Frontal cortex (tissue), 4 donors: ENCODE measurements at places on chromosomes 13 and 19.

DNA sequence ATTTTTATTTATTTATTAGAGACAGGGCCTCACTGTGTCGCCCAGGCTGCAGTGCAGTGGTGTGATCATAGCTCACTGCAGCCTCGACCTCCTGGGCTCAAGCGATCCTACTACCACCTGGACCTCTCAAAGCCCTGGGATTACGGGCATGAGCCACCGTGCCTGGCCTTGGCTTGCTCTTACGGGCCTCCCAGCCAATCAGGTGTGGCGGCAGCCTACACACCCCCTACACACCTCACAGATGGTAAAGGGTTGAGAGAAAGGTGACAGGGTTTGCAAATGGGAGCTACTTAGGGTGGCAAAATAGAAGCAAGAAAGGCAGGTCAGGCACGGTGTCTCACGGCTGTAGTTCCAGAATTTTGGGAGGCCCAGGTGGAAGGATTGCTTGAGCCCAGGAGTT, 1.0 kb upstream of the ZBTB32 start:
- DNase-seq: no peak

GRCh38 chr13:76387566-76387965, 498.6 kb downstream of the KCTD12 start:
- no peak for DNase-seq

DNA sequence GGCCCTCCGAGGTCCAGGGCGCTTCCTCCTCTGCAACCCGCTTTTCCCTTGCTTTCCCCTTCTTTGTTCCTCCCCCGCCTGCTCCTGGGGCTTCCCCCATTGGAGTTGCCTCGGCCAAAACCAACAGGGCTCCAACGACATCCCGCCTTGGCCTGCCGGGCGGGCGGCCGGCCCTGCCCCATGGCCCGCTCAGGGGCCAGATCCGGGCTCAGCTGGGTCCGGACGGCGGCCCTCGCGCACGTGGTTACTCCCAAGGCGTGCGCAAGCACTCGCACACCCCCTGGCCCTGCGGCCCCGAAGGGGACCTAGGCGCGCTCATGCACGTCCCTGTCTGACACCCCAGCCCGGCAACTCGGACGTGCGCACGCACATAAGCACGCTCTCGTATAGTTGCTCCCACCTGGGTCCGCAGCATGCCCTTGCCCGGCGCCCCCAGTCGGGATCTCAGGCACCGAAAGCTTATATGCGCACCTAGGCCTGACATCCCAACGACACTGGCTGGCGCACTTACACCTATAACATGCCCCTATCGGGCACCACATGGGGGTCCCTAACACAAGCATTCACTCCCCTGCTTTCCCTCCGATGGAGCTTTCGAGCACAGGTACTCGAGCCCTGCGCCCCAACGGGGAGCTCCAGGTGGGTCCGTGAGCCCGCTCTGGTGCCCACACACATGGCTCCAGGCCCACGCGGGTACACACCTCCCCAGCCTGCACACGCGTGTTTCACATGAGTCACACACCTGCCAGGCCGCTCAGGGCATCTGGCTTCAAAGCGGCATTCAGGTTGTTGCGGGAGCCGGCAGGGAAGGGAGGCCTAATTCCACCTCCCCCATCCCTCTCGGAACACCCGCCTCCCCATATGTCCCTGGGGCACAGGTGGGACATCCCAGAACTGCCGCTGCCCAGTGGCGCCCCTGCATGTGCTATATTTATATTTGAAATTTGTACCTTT, 15.0 kb downstream of the NFIX start:
- no peak for DNase-seq

- no peak for DNase-seq
Observed at GRCh38 chr13:43911871-43912270, 32.2 kb downstream of the LACC1 start.

- DNase-seq: peak; percentile 4
Observed at GRCh38 chr13:105202354-105202753, 1333.1 kb downstream of the EFNB2 start.

GRCh38 chr19:33890569-33890968, 93.9 kb downstream of the KCTD15 start:
- no peak for DNase-seq

GRCh38 chr13:49113526-49114286, 106.4 kb upstream of the MLNR start:
- DNase-seq: no peak

DNA sequence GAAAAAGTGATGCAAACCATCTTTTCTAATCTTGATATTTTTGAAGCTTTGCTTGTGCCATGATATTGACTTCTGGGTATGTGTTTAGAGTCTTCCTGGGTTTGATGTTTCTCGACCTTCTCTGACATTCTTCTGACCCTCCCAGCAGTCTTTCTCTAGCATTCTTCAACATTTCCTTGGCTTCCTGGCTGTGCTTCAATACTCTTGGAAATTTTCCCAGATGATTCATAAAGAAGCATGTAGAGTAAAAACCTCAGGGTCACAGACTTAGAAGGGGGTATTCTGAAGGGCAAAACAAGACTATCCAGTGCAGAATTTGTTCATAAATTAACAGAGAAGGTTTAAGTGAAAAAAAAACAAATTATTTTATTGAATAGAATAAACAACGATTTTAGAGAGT, 946.3 kb upstream of the PCDH9 start:
- DNase-seq: no peak

GRCh38 chr13:41107104-41107571, 25.5 kb downstream of the KBTBD6 start:
- no peak for DNase-seq

DNA sequence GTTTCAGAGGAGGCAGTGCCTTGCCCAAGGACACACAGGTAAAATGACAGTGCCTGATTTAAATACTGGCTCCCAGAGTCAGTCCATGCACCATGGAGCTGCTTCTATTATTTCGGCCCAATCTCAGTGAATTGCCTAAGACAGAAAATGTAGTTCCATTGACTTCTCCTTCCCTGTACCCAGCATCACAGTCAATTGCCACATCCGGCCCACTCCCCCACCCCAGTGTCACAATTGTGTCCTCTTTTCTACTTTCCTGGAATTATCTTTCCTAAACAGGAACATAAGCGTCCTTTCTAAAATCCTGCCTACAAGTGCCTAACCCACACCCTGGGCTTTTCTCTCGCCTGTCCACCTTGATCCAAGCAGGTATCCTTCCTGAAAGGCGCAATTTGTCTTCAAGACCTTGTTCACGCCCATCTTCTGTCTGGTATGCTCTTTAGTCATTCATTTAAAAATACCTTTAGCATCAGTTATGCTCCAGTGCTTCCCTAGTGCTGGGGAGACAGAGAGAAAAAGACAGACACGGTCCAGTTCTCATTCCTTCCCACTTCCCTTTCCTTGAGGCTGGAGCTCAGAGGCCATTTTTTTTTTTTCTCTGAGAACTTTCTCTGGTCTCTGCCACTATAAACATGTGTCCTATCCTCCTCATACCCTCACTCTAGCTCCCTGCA, 411.4 kb downstream of the LIG4 start:
- no peak for DNase-seq

DNA sequence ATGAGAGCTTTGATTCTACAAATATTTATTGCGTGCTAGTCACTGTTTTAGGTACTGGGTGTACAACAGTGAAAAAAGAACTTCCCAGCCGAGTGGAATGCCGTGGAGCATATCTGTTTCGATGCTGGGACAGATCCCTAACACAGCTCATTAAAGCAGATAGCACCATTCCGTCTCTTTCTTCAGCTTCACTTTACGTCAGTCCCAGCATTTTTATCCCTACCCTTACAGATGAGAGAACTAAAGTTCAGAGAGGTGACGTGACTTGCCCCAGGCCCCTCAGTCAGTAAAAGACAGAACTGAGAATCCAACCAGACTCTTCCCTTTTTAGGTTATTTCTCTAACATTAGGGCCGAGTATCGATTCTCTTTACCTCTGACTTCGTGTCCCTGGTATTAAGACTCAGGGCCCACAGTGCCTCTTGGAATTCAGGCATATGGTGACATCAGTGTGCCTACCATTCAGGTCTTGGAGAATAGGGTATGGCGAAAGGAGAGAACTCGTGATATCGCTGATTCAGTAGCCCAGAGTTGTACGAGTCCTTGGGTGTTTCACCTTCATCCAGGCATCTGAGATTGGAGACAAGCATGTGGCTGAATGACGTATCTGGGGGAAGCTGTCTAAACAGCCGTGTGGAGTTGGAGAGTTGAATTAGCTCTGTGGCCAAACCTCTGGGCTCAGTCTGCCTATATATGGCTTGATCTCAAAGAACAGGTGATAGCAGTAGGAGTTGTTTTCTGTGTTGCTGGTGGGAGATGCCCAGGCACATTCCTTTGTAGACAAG, 27.1 kb downstream of the ACTN4 start:
- no peak for DNase-seq

DNA sequence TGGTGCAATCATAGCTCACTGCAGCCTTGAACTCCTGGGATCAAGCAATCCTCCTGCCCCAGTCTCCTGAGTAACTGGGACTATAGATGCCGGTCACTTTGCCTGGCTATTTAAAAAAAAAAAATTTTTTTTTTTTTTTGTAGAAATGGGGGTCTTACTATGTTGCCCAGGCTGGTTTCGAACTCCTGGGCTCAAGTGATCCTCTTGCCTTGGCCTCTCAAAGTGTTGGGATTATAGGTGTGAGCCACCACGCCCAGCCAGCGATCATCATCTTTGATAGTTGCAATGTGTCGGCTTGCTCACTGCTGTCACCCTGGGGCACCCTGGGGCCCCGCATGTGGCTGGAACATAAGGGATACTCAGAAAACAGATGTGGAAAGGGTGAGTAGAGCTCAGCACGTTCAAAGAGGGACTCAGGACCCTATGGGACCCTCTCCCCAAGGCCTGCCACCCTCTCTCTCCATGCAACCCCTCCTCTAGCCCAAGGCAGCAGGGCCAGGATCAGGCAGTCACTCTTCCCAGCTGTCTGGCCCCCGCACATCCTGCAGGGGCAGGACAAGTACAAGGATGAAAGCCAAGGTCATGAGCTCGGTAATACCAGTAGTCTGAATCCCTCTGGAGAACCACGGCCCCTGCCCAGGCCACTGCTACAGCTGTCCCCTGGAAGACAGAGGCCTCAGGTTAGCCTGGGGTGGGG, 6.5 kb upstream of the CCL25 start:
- no peak for DNase-seq

- DNase-seq: no peak
Observed at GRCh38 chr13:59444210-59444857, 719.4 kb downstream of the DIAPH3 start.

DNA sequence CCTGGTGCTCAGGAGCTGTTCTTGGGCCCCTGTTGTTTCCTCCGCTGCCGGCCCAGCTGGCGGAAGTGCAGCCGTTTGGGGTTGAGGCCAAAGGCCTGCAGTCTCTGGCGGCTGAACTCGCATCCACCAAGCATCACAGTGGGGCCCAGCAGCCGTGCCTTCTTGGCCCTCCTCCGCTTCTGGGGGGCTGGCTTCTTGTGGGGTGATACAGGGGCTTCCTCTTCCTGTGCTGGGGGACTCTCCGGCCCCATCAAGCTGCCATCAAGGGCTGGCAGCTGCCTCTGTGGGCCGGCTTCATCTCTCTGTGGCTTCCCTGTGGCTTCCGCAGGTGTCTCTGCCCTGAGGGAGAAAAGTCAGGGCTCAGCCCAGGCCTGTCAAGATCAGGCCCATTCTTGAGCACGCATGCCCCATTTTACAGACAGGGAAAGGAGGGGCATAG, 10.3 kb downstream of the ATG4D start:
- DNase-seq: peak; percentile 34
